Chondrocyte (in vitro differentiated cells): ENCODE measurements at places on chromosomes 2 and 18. TPM values are rescaled to one million over a fixed set of nuclear protein-coding genes. Genes with fewer than 3 reads are reported as not detected.

C18orf54 gene
- 3.7 to 8.2 TPM (median 4.3 TPM) in 3 replicates for total RNA-seq

KCNE4 gene
- total RNA-seq: 7.4 to 23.2 TPM (median 22.3 TPM) in 3 replicates

E2F6 gene
- total RNA-seq: 14.2 to 17.7 TPM (median 15.1 TPM) in 3 replicates

- no peak for DNase-seq
These were observed 589.6 kb upstream of the KLHL29 start for GRCh38 chr2:22795287-22795866.

GRCh38 chr2:215717501-215718381 lies 281.9 kb upstream of the FN1 start:
- DNase-seq: no peak

DNA sequence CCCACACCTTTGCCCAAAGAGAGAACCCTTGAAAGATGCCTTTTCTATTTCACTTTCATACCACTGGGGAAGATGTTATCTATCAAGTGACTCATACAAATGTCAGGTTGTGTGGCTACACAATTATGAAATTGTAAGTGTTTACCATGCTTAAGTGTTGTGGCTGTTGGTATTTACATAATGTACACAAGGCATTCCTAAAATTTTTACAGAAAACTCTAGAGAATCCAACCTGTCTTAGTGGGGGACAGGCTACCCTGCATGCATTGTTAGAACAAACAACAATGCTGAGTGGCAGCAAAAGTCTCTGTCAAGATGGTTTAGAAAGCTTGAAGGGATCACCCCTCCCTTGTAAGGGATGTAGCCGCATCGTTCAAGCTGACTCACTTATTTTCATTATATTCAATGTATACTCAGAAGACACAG lies 5.5 kb upstream of the MGAT4A start:
- DNase-seq: no peak

DNA sequence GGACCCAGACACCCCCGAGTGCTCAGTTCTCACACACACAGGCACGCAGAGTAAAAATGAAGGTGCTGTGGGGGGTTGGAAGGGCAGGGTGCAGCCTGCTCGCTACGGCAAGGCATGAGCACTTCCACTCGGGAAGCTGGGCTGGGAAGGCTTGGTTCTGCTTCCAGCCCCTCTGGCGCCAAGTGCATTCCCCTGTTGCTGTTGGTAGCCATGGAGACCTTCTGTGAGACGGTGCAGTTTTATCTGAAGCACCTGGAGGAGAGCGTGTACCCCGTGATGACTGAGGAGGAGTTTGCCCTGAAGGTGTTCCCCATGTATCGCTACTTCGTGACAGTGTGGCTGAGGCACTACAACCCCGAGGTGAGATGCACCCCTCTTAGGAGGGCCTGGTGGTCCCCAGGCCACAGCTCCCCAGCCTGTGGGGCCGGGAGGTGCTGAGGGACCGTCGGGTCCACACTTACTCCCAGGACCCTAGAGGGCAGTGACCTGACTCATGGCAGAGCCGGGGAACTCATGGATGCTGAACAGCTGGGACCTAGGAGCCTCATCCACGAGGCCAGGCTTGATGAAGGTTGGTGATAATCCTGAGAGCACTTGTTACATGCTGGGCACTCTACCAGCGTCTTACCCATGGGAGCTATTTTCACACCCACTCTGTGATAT lies 15.5 kb downstream of the MROH2A start:
- no peak for DNase-seq

DNA sequence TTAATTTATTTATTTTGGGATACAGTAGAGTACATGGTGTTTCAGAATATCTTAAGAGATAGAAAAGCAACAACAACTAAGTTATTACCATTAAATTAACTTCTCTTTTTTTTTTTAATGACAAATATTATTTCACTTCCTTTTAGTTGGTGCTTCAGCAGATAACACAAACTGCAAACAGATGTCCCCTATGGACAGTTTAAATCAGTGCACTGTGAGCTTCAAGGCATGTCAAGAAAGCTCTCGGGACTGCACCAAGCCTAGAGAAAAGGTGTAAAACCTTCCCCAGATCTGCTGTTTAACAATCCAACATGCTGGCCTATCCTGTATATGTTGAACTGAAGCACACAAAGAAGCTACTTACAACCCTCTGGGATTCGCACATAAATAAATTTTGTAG lies 122.7 kb downstream of the TCF4 start:
- no peak for DNase-seq
